NCI-H510A treated with DMSO at 0.1 percent for 48 hours (cell line): ENCODE measurements at places on chromosomes 6 and 20.

DNA sequence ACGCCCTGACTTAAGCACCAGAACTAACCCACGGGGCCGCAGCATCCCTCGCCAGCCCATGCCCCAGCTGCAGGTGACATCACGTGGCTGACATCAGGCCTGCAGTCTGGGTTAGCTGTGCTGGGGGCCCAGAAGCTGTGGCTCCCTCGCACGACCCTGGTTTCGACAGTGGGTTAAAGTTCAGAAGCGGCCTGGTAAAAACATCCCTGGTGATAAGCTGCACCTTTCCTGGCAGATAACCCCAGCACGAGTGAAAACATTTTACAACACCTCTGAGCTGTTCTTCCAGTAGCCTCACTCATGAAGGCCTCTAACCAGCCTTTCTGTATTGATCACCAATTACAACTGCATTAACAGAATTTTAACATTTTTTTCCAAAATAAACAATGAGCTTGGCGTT, 136.4 kb upstream of the RREB1 start:
- no peak for DNase-seq

- peak; percentile 12 for DNase-seq
These were observed 97.0 kb downstream of the KCNB1 start for GRCh38 chr20:49385465-49385864.

DNA sequence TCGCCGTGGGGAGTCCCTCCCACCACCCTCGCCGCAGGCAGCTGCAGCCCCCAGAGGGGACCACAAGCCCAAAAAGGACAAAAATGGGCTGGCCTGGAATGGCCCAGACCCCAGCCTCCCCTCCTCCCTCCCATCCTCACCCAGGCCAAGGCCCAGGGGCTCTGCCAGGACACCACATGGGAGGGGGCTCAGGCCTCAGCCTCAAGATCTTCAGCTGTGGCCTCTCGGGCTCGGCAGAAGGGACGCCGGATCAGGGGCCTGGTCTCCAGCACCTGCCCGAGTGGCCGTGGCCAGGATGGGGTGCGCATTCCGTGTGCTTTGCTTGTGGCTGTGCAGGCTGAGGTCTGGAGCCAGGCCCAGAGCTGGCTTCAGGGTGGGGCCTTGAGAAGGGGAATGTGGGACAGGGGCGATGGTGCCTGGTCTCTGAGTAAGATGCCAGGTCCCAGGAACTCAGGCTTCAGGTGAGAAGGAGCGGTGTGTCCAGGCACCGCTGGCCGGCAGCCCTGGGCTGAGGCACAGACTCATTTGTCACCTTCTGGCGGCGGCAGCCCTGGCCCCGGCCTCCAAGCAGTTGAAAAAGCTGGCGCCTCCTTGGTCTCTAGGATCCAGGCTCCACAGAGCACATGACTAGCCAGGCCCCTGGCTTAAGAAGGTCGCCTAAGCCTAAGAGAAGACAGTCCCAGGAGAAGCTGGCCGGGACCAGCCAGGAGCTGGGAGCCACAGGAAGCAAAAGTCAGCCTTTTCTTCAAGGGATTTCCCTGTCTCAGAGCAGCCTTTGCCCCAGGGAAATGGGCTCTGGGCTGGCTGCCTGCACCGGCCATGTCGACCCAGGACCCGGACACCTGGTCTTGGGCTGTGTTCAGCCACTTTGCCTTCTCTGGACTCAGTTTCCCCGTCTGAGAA, 35.2 kb upstream of the MRGBP start:
- DNase-seq: no peak

- DNase-seq: no peak
These were observed 50.0 kb downstream of the PREX1 start for GRCh38 chr20:48777821-48778220.

DNA sequence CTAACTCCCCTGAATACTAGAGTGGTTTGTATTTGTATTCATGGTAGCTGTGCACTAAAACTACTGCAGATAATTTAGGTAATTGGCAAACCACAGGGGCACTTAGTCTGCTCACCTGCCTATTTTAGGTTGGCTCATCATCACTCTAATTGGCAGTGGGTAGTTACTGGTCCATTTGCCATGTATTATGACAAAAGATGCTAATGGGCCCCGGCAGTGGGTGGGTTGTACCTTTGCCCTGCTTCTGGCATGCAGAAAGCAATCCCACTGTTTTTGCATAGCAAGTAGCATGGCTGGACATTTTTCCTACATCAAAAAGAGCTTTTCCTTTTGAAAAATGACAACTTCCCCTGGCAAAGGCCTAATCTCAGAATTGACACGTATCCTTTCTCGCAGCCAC, 741.4 kb upstream of the MAP3K7 start:
- no peak for DNase-seq

DNA sequence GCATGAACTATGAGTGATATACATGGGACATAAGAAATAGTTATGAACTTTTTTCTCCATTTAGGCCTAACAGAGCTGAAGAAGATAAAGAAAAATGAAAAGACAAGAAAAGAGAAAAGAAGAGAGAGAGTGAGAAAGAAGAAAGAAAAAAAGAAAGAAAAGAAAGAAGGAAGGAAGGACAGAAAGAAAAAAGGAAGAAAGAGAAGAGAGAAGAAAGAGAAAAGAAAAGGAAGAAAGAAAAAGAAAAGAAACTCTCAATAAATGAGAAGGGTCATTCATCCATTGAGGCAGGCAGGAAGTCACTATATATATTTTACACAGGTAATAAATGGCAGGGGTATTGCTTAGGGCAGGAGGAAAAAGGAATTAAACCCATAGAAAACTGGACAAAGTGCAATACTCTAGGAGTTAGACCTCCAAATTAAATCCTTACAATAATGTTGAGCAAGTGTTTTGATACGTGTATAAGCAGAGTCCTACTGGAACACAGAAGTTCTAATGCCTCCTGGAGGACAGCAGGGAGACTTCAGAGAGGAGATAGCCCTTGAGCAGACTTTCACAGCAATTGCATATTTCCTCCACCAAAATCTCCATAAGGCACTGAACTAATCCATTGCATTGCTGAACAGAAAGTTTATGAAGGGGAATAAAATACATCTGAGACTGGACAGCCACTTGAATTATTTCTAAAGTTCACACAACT, 86.4 kb upstream of the TENT5A start:
- no peak for DNase-seq

DNA sequence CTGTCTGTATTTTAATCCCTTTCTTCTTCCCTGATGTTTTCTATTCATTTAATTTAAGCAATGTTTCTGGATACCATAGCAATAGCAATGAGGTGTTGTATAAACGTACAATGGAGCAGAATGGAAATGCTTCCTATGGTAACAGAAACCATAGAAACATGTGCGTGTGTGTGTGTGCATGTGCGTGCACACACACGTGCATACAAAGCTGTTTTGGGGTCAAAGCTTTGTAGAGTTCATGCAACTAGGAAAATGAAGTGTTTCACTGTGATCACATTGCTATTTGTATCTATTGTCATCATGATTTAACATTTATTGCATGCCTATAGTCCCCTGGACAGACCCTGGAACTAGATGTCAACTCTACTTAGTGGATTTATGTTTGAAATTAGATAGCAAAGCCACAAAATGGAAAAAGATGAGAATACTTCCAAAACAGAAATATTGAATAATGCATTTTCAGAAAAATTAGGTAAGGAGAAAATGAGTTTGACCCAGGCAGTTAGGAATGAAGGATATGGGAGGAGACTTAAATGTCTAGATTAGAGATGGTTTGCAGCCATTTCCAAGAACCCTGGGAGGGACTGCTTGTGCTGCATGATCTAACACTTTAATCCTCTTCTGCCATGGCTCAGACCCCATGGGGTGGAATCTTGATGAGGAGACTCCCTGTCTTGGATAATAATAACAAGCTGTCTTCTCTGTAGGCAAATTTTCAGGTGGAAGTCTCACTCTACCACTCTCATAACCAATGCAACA, 124.4 kb downstream of the TRMT11 start:
- no peak for DNase-seq

DNA sequence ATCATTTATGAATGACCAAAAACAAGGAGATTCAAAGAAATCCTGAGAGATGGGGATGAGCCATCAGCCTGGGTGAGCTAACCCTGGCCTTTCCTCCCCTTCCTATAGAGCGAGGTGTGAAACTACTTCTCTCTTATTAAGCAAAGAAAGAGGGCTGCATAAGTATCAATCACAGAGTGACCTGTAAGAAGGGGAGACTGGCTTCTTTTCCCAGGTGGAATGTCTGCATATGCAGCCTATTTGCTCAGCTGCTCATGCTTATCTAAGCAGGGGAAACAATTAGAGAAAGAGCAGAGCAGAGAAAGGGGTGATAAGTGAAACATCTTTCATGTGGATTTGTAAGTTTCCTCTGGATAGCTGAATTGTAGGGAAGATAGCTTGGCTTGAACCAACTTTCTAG, 160.0 kb downstream of the PKHD1 start:
- DNase-seq: peak; percentile 28

GRCh38 chr6:119077643-119078375, 655 bp downstream of the FAM184A start:
- DNase-seq: peak; percentile 17

DNA sequence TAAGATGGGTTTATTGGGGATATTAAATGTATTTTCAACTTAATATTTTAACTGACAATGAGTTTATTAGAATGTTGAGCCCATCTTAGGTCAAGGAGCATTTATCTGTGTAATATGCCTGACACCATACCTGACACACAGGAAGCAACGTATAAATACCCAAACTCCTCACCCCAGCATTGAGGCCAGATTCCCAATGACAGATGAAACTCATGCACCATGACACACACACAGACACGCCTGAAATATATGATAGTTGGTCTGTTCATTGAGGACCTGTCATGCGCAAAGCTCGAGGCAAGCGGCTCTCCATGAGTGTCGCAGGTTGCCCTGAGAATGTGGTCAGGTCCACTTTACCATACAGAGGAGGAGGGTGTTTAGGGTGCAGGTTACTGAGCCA, 64.1 kb downstream of the GFOD1 start:
- DNase-seq: no peak
